Stimulated activated CD4-positive, alpha-beta T cell treated with anti-CD3 and anti-CD28 coated beads, Interleukin-15, amount 100 ng/mL, for 1 hour (primary cell): ENCODE measurements at places on chromosomes 5 and 9.

- DNase-seq: no peak
Observed at GRCh38 chr5:173451031-173451430, 122.8 kb upstream of the STC2 start.

DNA sequence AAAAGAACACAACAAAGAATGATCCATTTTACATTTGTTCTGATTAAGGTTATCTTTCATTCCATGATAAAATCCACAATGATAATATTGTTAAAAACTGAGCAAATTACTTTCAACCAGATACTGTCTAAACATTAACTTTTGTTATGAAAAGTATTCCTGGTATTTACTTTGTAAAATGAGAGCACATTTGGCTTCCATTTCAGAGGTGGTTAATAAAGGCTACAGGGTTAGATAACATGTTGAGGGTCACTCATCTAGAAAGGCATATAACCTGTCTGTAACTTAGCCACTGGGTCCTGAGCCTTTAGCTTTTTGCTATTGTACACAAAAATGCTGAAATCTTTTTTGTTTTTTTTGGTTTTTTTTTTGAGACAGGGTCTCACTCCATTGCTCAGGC lies 99.3 kb downstream of the ANXA2R start:
- no peak for DNase-seq

- DNase-seq: no peak
Observed at GRCh38 chr9:34125681-34126206, 754 bp downstream of the DCAF12 start.

DNA sequence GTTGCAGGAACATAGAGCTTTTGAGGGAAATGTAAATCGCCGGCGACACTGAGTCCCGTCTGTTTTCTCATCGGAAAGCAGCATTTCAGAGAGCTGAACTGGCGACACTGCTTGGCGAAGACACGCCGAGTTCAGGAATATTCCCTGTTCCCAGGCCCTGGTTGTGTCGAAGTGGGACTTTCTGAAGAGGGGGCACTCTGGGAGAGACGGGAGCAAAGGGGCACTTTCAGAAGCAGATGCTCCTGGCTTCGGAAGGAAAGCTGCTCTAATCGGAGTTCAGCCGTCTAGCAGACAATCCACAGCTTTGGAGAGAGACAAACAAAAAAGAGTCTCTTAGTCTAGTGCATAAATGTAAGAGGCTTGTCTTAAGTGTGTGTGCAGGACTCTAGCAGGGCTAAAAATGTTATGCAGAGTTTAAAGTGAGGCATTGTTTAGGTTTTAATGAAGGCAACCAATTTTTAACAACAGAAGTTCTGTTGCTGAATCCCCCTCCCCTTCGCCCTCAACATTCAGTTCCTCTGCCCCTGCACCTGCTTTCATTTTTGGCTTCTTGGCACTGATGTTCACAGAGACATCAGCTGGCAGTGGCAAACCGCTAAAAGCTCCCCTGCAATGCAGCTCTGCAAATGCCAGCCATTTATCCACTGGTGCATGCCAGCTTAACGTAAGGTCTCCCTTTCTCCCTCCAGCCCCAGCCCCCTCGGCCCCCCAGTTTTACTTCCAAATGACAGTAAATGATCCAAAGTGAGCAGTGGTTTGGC lies 289.5 kb upstream of the MPDZ start:
- no peak for DNase-seq

DNA sequence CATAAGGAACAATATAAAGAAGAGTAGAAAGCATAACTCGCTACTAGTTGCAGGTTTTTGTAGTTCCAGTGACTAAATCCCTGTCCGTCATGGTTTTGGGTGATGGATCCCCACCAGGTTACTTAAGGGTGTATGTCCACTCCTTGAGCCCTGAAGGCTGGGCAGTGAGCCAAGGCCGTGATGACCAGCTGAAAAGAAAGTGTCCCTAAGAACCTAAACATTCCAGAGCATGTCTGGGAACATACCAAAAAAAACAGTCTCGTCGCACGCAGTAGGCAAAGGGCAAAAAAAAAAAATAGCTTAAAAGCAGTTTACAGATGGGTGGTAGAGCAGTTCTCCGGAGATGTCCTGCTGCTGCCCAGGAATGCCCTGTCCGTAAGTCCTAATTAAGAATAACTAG lies 21.4 kb upstream of the SNAPC3 start:
- DNase-seq: no peak

- no peak for DNase-seq
Observed at GRCh38 chr9:137945581-137945980, 68.0 kb downstream of the CACNA1B start.

- no peak for DNase-seq
Observed at GRCh38 chr5:2998106-2998505, 246.6 kb upstream of the IRX2 start.

DNA sequence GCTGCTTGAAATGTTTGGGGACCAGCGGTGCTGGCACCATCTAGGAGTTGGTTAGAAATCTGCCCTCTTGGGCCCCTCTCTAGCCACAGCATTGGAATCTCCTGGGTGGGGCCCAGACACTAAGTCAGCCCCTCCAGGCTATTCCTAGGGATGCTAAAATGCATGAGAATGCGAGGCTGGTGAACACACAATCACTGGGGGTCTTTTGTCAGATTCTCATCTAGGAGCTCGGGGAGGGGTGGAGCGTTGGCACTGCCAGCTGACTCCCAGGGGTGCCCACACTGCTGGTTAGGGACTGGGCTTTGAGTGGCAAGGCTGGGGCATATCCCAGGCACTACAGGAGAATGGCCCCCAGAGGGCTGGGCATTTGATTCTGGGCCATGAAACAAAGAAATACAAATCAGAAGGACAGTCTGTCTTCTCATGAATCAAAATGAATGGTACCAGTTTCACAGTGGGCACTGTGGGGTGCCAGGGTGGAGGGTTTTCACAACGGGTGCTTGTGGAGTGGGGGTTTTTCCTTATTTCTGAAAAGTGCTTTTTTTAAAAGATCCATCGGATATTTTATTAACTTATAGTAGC lies 127.8 kb upstream of the RAPGEF1 start:
- no peak for DNase-seq

DNA sequence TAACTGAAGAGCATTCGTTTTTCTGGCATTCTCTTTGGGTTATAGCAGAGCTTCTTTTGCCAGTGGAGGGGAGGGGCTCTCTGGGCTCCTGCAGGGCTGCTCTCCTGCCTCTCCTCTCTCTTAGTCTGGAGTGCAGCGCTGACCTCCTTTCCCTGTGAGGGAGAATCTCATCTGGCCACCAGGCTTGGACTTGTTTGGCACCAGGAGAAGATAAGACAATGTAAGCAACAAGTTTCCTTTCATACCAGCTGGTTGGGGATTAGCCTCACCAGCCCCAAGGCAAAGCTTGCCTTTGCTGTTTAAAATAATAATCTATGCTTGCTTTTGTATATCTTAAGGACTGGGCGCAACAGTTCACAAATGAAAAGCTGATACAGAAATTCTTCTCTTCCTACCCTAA lies 196.4 kb downstream of the TLE4 start:
- DNase-seq: no peak

GRCh38 chr5:180026320-180026719 lies 45.2 kb downstream of the RNF130 start:
- no peak for DNase-seq

- no peak for DNase-seq
Observed at GRCh38 chr5:124735169-124735858, 11.1 kb downstream of the ZNF608 start.

GRCh38 chr5:166257661-166258060 lies 2033.8 kb upstream of the WWC1 start:
- DNase-seq: no peak

GRCh38 chr5:149675610-149676201 lies 54.4 kb upstream of the PPARGC1B start:
- DNase-seq: no peak

GRCh38 chr5:146910239-146910638 lies 31.7 kb upstream of the PPP2R2B start:
- no peak for DNase-seq

- no peak for DNase-seq
Observed at GRCh38 chr9:35553670-35554543, 51.2 kb upstream of the TESK1 start.

DNA sequence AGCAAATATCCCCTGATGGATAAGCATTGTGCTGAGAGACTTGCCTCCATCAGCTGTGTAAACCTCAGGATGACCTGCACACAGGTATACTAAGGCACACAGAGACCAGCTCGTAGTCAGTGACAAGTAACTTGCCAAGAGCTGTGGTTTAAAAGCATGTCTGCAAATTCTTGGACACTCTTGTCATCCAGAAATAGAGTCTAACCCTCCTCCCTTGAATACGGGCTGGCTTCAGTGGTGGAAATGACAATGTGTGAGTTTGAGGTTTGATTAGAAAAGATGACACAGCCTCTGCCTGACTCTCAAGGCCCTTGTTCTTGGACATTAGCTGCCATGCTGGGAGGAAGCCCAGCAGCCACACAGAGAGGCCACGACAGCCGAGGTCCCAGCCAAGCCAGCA lies 114.4 kb downstream of the GADD45G start:
- no peak for DNase-seq

GRCh38 chr5:109141222-109142200 lies 268.3 kb downstream of the PJA2 start:
- DNase-seq: no peak

GRCh38 chr5:77984587-77984986 lies 208.4 kb upstream of the TBCA start:
- DNase-seq: no peak

- no peak for DNase-seq
Observed at GRCh38 chr5:179343021-179343718, 2.1 kb downstream of the ADAMTS2 start.

DNA sequence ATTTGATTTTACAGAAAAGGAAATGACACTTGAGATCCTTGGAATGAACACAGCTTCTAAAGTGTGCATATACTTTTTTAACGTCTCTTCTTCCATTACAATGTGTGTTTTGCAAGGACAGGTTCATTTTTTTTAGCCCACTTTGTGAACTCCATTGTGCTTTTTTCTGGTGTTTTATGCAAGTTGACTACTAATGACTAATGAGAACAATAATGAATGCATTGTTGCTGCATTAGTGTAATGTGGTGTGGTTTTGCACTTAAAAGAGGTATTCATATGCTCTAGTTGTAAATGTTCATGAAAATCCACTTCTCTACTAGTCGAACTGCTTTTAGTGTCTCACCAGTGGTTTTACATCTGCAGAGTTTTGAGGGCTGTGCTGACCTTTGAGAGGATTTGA lies 93.6 kb downstream of the UHRF2 start:
- DNase-seq: no peak
